Cardiac fibroblast (primary cell): ENCODE measurements at places on chromosomes 13 and 19.

GRCh38 chr13:69820180-69820579 is 287.4 kb upstream of the ATXN8OS start:
- DNase-seq, result no peak

DNA sequence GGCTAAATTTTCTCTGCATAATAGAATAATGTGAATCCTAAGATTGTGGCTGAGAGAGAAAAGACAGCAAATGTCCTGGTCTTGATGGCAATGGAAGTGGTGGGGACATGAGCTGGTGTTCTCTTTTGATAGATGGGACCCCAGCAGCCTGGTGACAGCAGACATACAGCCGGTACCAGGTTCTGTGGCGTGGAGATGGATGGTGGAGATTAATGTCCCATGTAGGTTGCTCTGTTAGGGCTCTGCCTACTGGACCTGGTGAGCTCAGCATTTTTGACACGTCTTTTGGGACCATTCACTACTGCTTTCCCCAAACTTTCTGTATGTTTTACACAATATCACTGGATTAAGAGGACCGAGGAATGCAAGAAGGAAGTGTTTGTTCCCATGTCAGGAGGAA is 8.2 kb upstream of the SIGLEC14 start:
- no peak for DNase-seq

DNA sequence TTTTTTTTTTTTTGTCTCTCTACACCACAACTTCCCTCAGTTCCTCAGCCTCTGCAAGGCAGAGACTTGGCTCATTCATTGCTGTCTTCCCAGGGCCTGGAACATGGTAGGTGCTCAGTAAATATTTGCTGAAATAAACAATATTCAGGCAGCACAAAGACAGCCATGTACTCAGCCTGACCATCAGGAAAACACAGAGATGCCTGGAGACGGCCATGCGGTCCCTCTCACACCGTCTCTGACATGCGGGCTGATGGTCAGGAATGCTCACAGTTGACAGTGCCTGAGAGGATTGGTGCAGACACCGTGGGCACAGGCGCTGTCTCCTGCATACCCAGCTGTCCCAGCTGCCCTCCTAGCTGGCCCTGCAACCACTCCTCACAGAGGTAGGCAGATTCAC is 924 bp downstream of the PRAM1 start:
- no peak for DNase-seq

GRCh38 chr19:737591-738093 is 13.3 kb upstream of the MISP start:
- DNase-seq, result peak; percentile 29

GRCh38 chr19:33713194-33713593 is 83.5 kb upstream of the KCTD15 start:
- DNase-seq, result no peak

DNA sequence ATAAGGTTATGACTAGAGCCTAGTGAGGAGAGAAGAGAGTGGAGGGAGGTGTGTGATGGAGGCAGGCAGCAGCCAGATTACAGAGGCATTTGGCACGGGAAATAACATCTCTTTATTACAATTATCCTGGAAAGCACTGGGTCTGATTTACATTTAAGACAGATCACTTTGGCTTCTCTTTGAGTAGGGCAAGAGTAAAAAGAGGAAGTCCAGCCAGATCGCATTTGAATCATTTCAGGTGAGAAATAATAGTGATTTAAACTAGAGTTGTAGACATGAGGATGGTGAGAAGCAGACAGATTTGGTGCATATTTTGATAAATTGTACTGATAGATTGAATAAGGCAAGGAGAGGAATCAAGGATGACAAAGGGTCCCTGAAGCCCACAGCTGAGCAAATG is 9.6 kb upstream of the SACS start:
- DNase-seq, result no peak

GRCh38 chr13:113559901-113560644 is 24.5 kb upstream of the TFDP1 start:
- no peak for DNase-seq

GRCh38 chr19:58356766-58357480 is 3.6 kb upstream of the A1BG start:
- DNase-seq, result peak; percentile 38

DNA sequence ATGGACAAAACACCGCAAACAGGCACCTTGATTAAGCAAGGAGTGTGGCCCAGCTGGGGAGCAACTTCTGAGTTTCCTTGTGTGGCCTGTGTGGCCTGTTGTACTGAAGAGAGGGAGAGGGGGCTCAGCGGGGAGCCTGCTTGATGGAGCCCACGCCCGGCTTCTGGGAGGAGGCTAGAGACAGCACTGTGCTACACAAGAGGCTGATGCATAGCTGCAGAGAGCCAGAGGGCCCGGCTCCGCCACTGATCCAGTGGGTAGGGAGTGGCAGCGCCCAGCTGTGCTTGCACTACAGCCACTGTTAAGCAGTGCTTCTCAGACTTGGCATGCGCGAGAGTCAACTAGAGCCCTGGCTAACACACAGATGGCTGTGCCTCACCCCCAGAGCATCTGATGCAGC is 19.0 kb downstream of the LYL1 start:
- no peak for DNase-seq
